ENCODE measurements at places on chromosomes 13 and 19.

GRCh38 chr19:2255982-2256685 is at the start of gene JSRP1:
Gene JSRP1 (minus strand): TSS chr19:2256417. CDS start chr19:2255314, 1,103 bp downstream.
- DNase-seq, result no peak

GRCh38 chr19:49984491-49984890 is 23.5 kb upstream of the SIGLEC11 start:
- no peak for DNase-seq

- DNase-seq, result no peak
Observed at GRCh38 chr19:44686896-44687295, 12.1 kb upstream of the CEACAM16 start.

DNA sequence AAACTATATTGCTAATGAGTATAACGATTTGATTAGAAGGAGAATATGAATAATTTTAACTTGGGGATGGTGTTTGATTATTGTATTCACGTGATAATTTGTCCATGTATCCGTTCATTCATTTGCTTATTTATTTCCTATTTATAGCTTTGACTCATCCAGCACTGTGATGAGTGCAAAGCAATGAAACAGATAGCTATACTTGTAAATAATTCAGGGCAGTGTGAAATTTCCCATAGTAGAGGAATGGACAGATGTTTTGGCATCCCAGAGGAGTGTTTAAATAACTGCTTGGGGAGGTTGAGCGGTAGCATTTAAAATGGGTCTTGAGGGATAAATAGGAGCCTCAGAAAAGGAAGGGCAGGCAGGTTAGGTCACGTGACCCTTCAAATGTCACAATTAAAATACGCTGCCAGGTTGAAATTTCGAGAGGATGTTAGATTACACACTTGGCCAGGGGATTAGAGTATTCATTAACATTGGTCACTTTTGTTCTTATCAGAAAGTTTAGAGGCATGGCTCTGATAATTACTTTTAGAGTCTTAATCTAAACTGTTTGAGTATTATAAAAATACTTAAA is 14.7 kb downstream of the FGF9 start:
- DNase-seq, result no peak

DNA sequence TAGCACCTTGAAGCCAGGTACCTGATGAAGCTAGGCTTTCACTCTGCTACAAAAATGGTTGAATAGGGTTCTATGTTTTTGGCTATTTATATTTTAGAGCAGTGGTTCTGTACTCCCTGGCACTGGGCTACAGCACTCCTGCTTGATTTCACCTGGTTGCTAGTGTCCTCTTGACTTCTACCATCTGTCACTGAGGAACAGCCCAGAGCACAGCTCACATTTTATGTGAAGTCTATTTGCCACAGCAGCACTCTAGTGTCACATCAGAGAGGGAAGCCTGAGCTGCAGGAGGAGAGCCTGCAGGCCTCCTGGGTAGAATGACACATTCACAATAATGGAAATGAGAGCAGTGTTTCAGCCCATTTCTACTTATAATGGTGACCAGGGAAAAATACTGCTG is 184.2 kb downstream of the ZNF486 start:
- DNase-seq, result no peak

Measured in 8988T (cell line).